ENCODE measurements at places on chromosomes 13 and 19.

GRCh38 chr19:14536926-14537692, 7.7 kb downstream of the TECR start:
- DNase-seq = no peak

DNA sequence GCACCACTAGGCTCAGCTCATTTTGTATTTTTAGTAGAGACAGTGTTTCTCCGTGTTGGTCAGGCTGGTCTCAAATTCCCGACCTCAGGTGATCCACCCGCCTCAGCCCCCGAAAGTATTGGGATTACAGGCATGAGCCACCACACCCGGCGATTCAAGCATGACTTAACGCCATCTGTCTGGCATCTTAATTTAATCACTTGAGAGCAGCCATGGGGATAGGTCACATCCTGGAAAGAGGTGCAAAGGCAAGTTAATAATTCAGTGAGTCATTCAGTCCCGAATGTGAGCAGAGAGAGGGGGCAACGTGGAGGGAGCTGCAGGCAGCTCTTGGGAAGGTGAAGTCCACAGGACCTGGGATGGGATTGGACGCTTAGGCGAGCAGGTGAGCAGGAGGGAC, 31.7 kb upstream of the USP29 start:
- DNase-seq = no peak

DNA sequence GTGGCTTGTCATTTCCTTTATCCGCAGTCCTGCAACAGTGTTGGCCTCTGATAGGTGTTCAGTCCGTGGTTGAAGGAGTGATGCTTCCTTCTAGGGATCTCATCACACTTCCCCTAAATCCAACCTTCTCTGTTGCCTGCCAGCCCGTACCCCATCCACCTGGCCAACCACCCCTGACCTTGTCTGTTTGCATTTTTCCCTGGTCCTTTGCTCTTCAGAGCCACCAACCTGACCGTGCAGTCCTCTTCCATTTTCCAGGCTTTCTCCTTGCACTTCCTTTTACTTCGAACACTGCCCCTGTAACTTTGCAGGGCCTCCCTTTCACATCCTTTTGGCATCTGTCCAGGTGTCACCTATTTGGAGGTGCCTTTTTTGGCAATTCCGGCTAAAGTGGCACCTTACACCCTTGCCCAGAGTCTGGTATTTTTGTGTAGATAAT, 696 bp downstream of the ZNF460 start:
- no peak for DNase-seq

- DNase-seq = no peak
Measured at GRCh38 chr19:5046339-5047039, 77.6 kb downstream of the KDM4B start.

- DNase-seq = no peak
Measured at GRCh38 chr13:110262082-110262436, 44.9 kb downstream of the COL4A1 start.

DNA sequence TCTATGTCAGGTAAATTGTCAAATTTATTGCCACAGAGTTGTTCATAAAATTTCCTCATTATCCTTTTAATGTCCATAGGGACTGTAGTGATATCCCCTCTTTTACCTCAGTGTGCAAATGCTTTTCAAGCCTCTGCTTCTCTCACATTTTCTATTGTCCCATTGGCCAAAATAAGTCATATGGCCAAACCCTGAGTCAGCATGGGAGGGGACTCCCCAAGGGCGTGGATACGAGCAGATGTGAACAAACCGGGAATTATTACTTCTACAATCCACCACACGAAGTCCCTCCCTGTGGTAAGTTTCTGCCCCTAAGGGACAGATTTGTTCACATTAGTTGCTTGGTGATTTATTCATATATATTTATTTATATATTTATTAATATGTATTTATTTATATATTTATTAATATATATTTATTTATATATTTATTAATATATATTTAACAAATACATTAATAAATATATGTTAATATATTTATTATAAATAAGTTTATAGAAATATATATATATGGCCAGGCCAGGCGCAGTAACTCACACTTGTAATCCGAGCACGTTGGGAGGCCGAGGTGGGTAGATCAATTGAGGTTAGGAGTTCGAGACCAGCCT, 20.1 kb upstream of the CAMSAP3 start:
- no peak for DNase-seq

DNA sequence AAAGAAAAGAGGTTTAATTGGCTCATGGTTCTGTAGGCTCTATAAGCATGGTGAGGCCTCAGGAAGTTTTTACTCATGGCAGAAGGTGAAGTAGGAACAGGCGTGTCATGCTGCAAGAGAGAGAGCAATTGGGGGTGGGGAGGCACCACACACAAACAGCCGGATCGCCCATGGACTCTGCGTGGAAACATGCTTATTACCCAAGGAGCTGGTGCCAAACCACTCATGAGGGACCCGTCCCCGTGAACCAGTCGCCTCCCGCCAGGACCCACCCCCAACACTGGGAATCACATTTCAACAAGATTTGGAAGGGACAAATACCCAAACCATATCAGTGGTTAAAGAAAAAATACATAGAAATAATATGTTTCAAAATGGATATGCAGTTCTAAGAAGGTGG, 174.6 kb upstream of the RNF113B start:
- no peak for DNase-seq

GRCh38 chr13:101398920-101399319, 17.4 kb downstream of the NALCN start:
- DNase-seq = no peak

- no peak for DNase-seq
Measured at GRCh38 chr13:30796132-30796572, 60.8 kb downstream of the ALOX5AP start.

- no peak for DNase-seq
Measured at GRCh38 chr13:110349239-110349638, 42.2 kb downstream of the COL4A2 start.

DNA sequence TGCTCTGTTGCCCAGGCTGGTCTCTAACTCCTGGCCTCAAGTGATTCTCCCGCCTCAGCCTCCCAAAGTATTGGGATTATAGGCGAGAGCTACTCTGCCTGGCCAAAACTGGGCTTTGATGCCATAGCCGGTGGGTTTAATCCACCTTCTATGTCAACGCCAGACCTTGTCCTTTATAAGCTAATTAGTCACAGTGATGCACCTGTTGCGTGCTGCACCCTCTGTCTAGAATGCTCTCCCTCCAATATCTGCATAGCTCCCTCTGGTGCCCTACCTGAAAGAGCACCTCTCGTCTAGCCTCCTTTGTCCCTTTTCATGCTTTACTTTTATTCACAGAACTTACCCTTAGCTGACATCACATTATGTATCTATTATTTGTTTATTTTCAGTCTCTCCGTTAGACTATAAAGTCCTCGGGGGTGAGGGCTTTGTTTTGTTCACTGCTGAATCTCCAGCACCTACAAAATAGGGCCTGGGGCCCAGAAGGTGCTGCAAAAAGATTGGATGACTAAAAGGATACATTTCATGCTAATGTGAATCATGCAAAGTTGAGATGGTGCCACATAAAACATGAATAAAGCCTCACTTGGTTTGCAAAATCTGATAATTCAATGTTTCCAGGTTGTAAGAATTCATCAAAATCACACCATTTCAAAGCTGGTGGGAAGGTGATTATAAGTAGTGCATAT, 148.1 kb downstream of the USP12 start:
- DNase-seq = no peak

DNA sequence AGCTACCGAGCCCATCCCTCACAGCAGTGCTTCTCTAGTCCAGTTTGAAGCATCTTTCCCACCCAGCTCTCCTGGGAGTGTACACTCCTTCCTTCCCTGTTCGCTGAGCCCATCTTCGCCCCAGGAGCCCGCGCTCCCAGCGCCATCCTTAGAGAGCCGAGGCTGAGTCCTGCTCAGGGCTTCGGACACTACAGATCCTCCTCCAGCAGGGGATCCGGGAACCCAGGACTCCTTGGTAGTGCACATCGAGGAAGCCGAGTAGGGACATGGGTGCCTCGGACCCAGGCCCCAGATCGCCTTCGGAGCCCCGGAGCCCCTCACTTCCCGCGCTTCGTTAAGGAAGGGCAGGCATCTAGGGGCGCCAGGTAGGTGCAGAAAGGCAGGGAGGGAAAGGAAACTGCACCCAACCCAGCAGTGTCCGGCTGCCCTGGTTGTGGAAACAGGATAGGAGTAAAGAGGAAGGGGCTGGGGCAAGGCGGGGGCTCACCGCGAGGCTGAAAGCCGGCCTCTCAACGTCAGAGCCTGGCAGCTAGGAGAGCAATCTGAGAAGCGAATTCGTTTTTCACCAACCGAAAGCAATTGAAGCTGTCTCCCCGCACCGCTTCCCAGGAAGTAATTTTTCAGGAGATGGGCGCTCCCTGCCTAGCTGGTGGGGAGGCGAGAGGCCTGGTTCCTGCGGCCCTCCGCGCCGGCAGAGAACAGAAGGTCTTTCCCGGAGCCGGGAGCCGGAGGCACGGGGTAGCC, 1.0 kb downstream of the PDX1 start:
- DNase-seq = no peak

- no peak for DNase-seq
Measured at GRCh38 chr19:50974702-50975556, 5.5 kb upstream of the KLK6 start.

- DNase-seq = no peak
Measured at GRCh38 chr19:22606954-22607652, 27.0 kb upstream of the ZNF492 start.

- DNase-seq = no peak
Measured at GRCh38 chr19:15072930-15073647, 8.9 kb upstream of the OR1I1 start.

- DNase-seq = no peak
Measured at GRCh38 chr13:23456437-23457210, 23.1 kb upstream of the SACS start.

GRCh38 chr13:73341748-73342147, 282.9 kb downstream of the KLF5 start:
- no peak for DNase-seq

- no peak for DNase-seq
Measured at GRCh38 chr13:113652404-113653263, 5.4 kb downstream of the ATP4B start.

DNA sequence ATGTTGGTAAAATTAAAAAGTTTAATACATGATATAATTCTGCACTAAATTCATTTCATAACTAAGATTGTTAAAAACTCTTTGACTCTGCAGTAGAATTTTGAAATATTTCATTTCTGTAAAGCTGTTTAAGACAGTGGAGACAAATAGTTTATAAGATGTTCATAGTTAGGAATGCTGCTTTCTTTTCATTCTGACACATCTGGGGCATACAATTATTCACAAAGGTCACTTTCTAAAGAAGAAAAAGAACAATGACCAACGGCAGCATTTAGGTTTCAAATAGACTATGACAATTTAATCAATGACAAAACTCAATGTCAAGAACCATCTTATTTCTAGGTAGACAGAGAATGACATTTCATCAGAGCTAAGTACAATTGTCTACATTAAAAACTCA, 1422.1 kb downstream of the PCDH9 start:
- DNase-seq = no peak

DNA sequence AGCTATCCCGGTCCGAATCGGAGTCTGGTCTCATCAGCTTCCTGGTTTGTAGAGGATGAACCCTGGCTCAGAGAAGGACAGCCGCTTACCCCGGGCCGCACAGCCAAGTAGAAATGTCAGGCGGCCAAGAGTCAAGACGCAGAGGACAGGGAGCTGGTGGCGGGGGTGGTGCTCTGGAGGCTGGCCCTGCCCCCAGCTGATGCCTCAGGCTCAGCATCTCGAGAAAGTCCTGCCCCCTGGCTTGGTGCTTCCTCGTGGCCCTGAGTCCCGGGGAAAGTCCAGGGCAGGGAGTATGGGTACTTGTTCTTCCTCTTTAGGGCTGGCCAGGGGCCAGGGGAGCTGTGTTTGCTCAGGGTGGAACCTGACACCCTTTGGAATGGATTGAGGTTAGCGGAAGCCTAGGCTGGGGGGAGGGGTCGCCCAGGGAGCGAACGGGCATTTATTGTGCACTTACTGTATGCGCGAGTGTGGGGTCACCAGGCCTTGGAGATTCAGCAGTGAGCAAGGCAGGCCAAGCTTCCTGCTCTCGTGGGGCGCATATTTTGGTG, 2.2 kb downstream of the TJP3 start:
- no peak for DNase-seq
